ENCODE measurements at places on chromosomes 3 and 15.

DNA sequence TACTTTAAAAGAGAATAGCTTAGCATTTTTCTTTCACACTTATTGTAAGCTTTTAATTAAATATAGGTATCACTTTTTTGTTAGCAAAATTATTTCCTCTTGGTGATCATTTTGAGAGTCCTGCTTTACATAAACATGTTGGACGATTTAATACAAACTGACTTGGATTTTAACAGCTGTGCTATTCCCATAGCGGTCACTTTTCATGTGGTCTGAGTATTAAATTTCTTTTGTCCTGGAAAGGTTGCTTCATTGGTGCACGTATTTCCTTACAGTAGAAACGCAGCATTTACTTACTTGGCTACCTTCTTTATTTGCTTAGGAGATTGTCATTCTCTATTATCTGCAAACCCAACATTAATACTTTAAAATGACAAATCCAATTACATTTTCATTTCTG, 109.4 kb downstream of the ATG7 start:
- DNase-seq, result no peak

GRCh38 chr15:34709866-34710265, 44.9 kb downstream of the GJD2 start:
- no peak for DNase-seq

DNA sequence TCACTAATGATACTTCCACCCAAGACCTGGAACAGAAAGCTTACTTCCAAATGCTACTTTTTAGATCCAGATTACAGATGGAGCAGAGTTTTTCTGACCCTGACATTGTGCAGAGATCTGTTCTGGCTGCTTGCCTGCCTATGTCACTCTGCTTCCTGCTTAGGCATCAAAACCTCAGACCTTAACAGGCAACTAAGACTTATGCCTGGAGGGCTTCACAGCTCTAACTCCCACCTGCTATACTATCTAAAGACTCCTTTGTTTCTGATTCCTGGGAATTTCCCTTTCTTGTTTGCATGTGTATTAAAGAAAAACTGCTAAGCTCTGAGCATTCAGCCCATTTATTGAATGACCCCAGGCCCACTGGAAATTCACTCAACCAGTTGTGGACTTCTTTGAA, 157.4 kb upstream of the NPHP3 start:
- no peak for DNase-seq

GRCh38 chr3:50676031-50676705, 1.4 kb downstream of the DOCK3 start:
- DNase-seq, result no peak

GRCh38 chr3:81726735-81727134, 34.7 kb downstream of the GBE1 start:
- no peak for DNase-seq

DNA sequence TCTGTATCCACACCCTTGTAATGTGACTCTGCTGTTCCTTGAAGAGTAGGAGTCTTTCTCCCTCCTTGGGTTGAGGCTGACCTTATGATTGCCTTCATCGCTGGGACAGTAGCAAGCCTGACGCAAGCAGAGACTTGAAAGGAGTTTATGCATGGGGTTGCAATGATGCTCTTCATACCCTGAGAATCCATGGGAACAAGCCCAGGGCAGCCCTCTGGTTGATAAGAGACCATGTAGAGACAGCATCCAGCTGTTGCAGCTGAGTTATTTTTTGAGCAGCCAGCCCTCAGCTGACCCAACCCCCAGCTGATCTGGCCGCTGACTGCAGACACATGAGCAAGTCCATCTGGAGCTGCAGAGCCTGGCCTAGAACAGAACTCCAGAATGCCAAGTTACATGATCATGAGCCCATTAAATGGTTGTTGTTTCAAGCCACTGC, 60.6 kb upstream of the ARNT2 start:
- no peak for DNase-seq

GRCh38 chr15:48331796-48332641, 790 bp downstream of the DUT start:
- DNase-seq, result peak; percentile 59

DNA sequence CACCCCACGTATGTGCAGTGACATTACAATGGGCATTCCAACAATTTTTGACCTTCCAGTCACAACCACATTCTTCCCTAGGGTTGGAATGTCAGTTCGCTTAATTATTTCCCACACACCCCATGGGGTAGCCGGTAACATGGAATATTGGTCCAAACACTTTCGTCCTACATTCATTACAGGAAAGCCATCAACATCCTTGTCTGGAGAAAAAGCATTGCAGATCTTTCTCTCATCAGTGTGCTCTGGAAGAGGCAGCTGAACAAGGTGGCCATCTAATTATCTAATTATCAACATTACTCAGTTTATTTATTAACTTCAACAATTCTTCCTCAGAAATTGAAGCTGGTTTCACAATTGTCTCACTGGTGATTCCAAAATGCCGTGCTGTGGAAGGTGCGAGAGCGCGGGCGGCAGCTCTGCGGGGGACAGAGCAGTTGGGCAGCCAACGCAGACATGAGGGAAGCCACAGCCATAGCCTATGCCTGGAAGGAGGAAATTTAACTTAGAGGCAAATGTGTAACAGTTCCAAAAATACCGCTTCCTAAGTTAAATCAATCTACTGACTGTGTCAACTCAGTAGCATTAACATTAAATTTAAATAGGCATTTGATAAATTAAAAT, 1158.9 kb upstream of the EPHA6 start:
- DNase-seq, result no peak

DNA sequence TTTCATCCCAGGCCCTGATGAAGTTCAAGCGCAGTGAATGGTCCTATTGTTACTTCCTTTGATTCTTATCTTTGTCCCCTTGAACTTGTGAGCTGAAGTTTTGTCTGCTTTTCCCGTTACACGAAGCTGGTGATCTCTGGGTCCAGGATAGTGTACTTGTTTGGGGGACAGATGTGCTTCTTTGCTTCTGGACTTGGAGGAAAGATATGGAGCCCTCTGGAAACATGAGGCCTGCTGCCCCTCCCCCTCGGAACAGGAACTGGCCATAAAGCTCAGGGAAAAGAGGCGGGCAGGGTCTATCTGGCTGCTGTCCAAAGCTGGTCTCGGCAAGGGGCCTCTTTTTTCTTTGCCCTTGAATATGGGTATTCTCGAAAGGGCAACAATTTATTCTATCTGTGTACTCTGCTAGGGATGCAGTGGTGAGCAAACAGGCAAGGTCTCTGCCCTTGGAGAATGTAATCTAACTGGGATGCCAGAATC, 47.6 kb downstream of the IDH2 start:
- DNase-seq, result no peak

DNA sequence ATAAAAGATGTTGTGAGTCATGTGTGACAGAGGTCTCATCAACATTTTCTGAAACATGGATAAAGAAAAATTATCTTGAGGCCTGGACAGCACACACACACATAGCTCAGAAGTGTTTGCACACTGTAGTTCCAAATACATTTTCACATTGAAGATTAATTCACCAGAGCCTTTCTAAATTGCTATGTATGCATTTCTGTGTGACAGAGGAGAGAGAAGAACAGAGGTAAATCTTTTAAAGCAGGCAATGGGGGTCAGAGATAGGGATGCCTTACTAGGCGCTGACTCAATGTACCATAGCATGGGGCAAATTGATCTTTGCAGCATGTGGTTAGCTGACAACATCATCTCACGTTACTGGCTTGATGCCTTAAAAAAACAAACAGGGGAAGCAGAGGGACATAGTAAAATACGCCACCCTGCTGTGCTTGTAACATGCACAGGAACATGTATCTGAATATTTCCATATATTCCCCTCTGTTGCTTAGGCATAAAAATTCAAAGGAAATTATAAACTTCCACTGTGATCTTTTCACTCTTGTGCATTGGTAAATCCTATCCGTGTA, 7.7 kb downstream of the POU1F1 start:
- DNase-seq, result no peak

GRCh38 chr3:100756441-100756840, 47.1 kb downstream of the TFG start:
- DNase-seq, result no peak

GRCh38 chr15:101372960-101373525, 78.0 kb upstream of the SNRPA1 start:
- DNase-seq, result no peak

GRCh38 chr3:110227991-110228390, 843.6 kb upstream of the NECTIN3 start:
- DNase-seq, result no peak

DNA sequence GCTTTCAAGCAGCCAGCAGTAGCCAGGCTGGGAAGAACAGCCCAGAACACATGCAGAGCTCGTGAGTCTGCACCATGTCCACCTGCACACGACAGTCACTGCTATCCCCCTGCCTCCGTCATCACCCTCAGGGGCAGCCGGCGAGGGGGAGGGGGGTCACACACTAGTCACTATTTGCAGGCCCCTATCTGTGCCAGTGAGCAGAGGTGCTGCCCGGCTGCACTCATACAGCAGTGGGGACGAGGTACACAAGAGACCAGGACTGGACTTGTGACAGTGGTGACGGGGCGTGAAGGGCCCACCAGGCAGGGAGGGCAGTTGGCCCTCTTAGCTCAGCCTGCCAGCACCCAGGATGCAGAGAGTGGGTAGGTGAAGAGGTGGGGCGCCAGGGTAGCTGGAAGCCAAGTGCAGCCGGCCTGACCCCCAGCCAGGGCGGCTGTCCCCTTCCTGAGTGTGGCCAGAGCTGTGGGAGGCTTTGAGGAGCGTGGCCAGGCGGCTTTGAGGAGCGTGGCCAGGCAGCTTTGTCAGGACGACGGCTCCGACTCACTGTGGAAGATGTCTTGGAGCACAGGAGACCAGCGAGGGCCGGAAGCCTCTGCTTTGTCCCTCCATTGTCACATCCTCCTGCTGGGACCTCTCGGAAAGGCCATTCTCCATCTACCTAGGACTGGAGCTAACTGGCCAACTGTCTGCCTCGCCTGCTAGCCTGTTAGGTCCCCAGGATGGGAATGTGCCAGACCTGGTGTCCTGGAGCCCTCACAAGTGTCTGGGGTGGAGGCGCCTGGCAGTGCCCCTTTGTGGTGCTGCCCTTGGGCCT, 52.1 kb upstream of the FGD5 start:
- DNase-seq, result no peak

GRCh38 chr3:122642935-122643334, 37.7 kb upstream of the PARP14 start:
- no peak for DNase-seq

DNA sequence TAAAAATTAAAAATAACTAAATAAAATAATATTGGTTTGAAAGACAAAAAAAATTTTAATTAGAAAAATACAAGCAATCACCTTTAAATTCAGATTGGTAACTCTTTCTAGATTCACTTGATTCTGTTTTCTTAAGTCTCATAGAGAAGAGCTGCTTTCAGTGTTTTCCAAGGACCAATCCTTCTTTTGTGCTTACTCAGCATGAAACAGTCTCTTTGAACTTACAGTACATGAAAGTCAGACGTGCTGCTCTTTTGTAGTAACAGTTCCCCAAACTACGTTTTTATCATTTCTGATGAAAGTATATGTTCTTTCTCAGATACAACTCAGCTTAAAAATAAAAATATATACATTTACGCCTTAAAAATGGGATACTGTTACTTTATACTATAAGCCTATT, 171.9 kb upstream of the CCDC54 start:
- no peak for DNase-seq

DNA sequence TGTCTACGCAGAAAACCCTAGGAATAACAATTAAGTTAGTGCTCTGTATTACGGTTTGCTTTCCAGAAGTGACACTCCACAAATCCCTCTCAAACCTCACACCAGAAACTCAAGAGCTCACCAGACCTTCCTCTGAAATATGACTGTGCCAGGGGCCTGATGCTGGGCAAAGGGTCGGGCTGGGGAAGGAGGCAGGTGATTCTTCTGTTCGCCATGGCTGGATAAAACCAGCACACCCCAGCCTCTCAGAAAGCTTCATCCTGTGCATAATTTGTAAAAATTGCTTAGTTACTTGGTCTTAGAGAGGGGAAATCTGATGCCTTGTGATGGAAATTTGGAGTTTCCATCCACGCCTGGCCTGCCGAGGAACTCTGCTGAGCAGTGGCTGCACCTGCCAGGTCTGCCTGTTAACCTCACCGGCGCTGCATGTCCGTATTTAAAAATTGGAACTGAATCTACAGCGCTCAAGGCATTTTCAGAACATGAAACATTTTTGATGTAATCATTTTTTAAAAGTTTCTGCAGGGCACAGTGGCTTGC, 22.7 kb upstream of the ATP1B3 start:
- no peak for DNase-seq

- DNase-seq, result no peak
Measured at GRCh38 chr3:114649331-114649730, 355.5 kb downstream of the TIGIT start.

DNA sequence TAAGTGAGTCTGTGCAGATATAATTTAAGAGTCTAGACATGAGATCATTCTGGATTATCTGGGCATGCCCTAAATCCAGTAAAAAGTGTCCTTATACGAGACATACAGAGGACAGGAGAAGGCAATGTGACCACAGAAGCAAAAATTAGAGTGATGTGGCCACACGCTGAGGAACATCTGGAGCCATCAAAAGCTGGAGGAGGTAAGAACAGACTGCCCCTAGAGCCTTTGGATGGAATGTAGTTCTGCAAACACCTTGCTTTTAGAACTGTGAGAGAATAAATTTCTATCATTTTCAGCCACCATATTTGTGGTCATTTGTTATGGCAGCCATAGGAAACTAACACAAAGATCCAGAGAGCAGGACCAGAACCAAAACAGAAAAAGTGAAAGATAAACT, 41.0 kb downstream of the CD200 start:
- DNase-seq, result no peak

- no peak for DNase-seq
Measured at GRCh38 chr3:51099794-51100535, 285.1 kb upstream of the MANF start.

GRCh38 chr3:185813691-185814215, 11.1 kb downstream of the IGF2BP2 start:
- no peak for DNase-seq

GRCh38 chr3:118447339-118447738, 587.3 kb downstream of the IGSF11 start:
- no peak for DNase-seq

DNA sequence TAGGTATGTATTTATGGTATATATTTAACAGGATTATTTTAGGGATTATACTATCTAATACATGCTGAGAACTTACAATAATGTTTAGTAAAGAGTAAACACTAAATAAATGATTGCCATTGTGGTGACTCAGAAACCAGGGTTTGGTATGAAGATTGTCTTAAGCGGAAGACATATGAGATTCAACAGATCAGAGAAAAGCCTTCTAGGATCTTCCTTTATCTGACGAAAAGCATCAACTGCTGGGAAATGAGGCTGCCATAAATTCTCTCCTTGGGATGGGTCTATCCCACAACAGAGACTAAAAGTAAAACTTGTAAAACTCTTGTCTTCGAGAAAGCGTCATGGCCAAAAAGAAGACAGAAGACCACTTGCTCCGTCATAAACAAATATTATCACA, 1352.2 kb upstream of the EPHA6 start:
- DNase-seq, result no peak

GRCh38 chr15:92449476-92449875, 55.8 kb downstream of the ST8SIA2 start:
- DNase-seq, result no peak

- no peak for DNase-seq
Measured at GRCh38 chr3:41200669-41201021, 1.3 kb downstream of the CTNNB1 start.

All from stimulated activated CD8-positive, alpha-beta memory T cell treated with anti-CD3 and anti-CD28 coated beads, Interleukin-15, amount 100 ng/mL, for 48 hours (primary cell).